ENCODE measurements at places on chromosomes 6 and 20. TPM values are rescaled to one million over a fixed set of nuclear protein-coding genes. Genes with fewer than 3 reads are reported as not detected.

The SCRT2 gene
- total RNA-seq = not detected

The RWDD2A gene
- 5.0 TPM for total RNA-seq

The MAFB gene
- total RNA-seq = 42.8 TPM

The CTCFL gene
- total RNA-seq = not detected

The MRAP2 gene
- total RNA-seq = 0.33 TPM

The IPCEF1 gene
- total RNA-seq = 1.3 TPM

The RNF182 gene
- 2.9 TPM for total RNA-seq

The CDH4 gene
- 0.25 TPM for total RNA-seq

The IMPG1 gene
- not detected for total RNA-seq

The HCK gene
- total RNA-seq = not detected

The TNF gene
- total RNA-seq = not detected

The HDGFL1 gene
- total RNA-seq = not detected

The KHDRBS2 gene
- not detected for total RNA-seq

The ADGRF5 gene
- 15.9 TPM for total RNA-seq

The TFEB gene
- total RNA-seq = 6.8 TPM

The MMUT gene
- total RNA-seq = 27.1 TPM

The SNX5 gene
- 147 TPM for total RNA-seq

The NMBR gene
- not detected for total RNA-seq

The PEX3 gene
- total RNA-seq = 20.6 TPM

The PACRG gene
- total RNA-seq = 2.9 TPM

The OCSTAMP gene
- total RNA-seq = not detected

The TRAPPC3L gene
- not detected for total RNA-seq

The OPRL1 gene
- total RNA-seq = 0.63 TPM

The CHRNA4 gene
- not detected for total RNA-seq

The THBS2 gene
- 519 TPM for total RNA-seq

The RIPOR3 gene
- 1.6 TPM for total RNA-seq

The MYB gene
- total RNA-seq = 0.54 TPM

The MEI4 gene
- not detected for total RNA-seq

The TAF11 gene
- total RNA-seq = 19.3 TPM

The SCAF8 gene
- total RNA-seq = 47.6 TPM
